ENCODE measurements at places on chromosomes 11 and 22.

GRCh38 chr22:37175414-37176281 is 12.4 kb downstream of the C1QTNF6 start:
- DNase-seq = no peak

DNA sequence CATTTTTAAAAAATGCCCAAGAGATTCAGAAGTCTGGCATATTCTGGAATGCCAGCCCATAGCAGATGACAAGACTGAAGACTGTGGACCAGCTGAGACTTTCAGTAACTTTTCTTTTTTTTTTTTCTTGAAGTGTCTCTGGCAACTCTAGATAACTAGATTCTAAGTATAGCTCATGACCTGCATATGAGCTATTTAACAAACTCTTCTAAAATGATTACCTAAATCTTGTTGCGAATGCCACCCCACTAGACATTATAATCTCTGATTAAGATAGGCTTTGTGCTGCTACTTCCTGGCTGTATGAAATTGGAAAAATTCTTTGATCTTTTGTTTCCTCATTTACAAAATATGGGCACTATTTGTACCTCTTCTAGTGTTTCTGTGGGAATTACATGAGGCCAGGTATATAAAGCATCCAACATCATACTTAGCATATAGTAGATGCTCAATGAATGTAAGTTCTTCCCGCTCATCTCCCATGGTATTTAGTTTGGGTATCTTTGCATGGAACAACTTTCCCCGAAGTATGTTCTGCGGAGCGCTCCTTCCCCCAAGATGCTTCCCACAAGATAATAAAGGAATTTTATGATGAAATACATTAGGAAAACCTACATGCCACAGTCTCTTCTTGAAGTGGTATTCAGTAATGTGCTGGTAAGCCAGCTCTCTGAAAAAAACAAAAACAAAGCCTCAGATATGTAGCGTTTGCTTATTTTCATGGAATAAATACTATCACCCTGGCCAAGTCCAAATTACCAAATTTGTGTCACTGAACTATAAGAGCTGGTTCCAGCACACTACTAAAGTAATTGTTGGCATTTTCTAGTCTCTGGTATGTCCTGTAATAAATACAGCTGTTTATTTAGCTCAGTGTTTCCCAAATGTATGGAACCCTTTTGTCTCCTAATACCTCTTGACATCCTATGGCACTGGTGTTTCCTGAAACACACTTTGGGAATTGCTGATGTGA is 86.8 kb upstream of the TIMP3 start:
- DNase-seq = no peak

- no peak for DNase-seq
Observed at GRCh38 chr11:117019871-117020270, 78.4 kb downstream of the SIK3 start.

GRCh38 chr11:11347592-11347991 is 5.5 kb downstream of the CSNK2A3 start:
- DNase-seq = no peak

DNA sequence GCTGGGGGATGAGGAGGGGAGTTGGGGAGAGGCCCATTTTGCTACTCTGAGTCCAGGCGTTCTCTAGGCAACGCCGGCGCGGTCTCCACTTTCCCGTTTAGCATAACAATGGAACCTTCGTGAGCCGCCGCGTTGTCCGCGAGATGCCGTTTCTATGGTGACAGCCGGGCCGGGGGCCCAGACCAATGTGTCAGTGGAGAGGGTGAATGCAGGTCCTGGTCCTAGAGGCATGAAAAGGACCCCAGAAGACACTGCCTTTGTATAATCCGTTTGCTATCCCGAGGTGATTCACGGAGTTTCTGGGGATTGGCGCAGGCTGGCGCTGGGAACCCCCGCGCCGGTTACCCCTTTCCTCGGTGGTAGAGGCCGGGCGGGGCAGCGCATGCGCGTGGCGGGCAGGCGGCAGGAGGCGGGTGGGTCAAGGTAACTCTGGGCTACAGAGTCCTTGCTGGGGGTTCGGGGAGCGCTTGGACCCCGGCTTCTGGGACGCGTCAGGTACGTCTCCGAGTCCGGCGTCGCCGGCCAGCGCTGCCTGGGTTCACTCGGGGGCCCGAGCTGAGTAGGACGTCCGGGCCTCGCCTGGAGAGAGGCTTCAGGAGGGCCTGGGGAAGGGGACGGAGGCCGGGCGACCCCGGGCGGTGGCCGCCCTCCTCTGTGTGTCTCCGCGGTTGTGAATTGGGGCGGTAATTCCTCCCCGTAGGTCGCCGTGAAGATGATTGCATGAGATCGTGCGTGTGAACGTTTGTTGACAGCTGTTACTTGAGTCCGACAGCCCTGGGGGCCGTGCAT is at the start of the genes CBY1 and FAM227A:
CBY1 (plus strand) TSS at position 383 of the 789 bp plus-strand sequence. CDS start 11,417 bp downstream, outside the sequence.
FAM227A (minus strand) TSS at position 137 of the 789 bp plus-strand sequence. CDS start 6,224 bp downstream, outside the sequence.
- peak; percentile 79 for DNase-seq

- DNase-seq = no peak
Observed at GRCh38 chr11:117313828-117314768, 2.0 kb downstream of the BACE1 start.

- DNase-seq = no peak
Observed at GRCh38 chr11:5604896-5605295, 8.5 kb downstream of the TRIM6 start.

GRCh38 chr22:24435323-24435645 is 7.9 kb downstream of the ADORA2A start:
- no peak for DNase-seq

Measured in NCI-H510A (cell line).